ENCODE measurements at places on chromosomes 7 and 10. TPM values are rescaled to one million over a fixed set of nuclear protein-coding genes. Genes with fewer than 3 reads are reported as not detected.

- peak; percentile 81 for DNase-seq
These were observed 32.7 kb downstream of the CALML5 start for GRCh38 chr10:5466451-5467206.

Gene SUGCT
- 10.1 TPM for total RNA-seq

- no peak for DNase-seq
These were observed 1525.6 kb downstream of the REEP3 start for GRCh38 chr10:65046831-65047230.

DNA sequence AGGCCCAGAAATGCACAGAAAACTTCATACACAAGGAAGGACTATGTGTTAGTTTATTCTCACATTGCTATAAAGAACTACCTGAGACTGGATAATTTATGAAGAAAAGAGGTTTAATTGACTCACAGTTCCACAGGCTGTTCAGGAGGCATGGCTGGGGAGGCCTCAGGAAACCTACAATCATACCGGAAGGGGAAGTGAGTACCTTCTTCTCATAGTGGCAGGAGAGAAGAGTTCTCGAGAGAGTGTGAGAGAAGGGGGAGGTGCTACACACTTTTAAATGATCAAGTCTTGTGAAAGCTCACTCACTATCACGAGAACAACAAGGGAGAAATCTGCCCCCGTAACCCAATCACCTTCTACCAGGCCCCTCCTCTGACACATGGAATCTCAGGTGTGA, 16.8 kb upstream of the RAMP3 start:
- DNase-seq, result no peak

Gene SMO
- total RNA-seq, result 11.2 TPM

DNA sequence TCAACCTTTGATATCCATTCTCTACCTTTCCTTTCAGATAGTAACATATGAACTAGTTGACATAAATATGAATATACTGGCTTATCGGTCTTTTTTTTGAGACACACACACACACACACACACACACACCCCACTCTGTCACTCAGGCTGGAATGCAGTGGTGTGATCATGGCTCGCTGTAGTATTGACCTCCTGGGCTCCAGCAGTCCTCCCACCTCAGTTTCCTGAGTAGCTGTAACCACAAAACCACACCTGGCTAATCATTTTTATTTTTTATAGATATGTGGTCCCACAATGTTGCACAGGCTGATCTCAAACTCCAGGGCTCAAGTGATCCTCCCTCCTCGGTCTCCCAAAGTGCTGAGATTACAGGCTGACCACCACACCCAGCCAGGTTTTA, 14.2 kb upstream of the NT5C3A start:
- no peak for DNase-seq

GRCh38 chr10:28954211-28954610, 276.9 kb downstream of the BAMBI start:
- no peak for DNase-seq

Gene TBX20
- 0.46 TPM for total RNA-seq

Gene ECHDC3
- total RNA-seq, result 0.43 TPM

DNA sequence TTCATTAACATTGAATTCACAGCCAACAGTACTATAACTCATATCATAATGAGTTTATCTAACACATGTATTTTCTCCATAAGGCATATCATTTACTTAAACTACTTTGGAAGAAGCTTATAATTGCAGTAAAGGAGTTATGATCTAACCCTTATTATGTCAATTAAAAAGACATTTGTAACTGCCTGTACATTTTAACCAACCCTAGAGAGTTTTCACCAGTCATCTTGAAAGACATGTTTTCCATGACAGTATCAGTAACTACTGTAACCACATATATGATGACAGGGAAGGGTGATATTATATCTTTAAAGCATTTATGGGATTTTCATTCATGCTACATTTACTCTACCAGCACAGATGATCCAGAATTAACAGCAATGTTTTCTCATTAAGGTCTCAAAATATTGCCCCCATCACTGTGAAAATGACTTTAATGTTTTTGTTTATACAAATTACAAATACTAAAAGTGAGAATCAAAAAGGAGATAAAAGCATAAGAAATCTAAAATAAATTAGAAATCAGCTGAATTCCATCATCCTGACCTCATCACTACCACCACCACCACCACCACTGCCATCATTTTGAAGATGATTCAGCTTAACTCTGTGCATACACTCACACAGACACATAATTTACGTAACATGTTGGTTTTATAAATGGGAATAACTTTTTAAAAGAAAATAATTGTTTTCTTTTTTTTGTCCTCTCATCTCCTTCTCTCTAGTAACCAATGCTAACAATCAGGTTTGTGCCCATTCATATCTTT, 53.6 kb downstream of the MKLN1 start:
- no peak for DNase-seq

DNA sequence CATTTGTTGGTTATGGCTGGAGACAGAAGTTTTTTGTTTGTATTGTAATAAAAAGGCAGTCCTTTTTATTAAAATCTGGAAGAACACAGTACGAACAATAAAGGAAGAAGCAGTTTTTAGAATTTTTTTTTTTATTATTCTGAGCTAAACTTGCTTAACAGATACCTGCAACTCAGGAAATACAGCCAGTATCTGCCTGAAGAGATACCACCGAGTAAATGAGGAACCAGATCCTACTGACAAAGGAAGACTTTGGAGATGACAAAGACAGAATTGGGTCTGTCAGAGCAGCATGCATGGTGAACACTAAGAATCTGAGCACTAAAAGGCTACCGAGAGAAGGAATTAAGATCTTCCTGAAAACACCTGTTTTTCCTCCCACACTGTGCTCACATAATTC, 1335.9 kb upstream of the SORCS1 start:
- no peak for DNase-seq

DNA sequence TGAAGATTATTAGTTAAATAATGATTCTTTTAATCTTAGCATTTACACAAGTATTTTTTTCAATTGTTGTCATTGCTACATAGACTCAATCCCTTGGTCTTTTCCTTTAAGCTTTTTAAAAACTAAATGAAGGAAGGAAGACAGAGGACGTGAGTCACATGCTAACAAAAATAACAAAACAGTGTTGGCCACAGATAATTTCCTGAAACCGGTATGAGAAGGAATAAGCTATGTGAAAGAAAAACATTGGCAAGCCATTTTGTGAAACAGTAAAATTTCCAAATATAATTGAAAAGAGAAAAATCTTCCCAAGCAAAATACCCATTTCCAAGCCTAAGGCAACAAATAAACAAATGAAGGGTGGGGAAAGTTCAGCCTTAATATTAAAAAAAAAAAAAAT, 223.0 kb downstream of the AHR start:
- no peak for DNase-seq

GRCh38 chr10:34875061-34875460, 60.0 kb upstream of the PARD3 start:
- DNase-seq, result no peak

GRCh38 chr10:115830265-115830970, 442.6 kb downstream of the GFRA1 start:
- no peak for DNase-seq

DNA sequence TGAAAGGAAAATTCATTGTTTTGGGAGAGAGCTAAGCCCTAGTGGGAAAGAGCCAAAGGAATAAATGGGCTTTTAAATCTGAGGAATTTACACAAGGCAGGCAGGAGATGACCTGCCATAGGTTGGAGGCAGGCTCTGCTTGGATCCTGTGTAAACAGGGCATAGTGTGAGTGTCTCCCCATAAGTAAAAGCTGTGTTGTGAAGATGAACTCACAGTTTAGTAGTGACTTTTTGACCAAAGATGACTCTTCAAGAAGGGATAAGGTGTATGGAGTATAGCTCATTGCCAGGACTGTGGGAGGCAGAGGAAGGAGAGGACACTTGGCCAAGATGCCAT, 63.2 kb downstream of the KAT6B start:
- no peak for DNase-seq

DNA sequence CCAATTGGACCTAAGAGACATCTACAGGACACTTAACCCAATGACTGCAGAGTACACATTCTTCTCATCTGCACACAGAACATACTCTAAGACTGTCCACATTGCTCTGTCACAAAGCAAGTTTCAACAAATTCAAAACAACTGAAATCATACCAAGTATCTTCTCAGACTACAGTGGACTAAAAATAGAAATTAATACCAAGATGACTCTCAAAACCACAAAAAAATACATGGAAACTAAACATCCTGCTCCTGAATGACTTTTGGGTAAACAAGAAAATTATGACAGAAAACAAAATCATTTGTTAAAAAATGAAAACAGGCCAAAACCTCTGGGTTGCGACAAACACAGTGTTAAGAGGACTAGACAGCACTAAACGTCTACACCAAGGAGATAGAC, 24.5 kb downstream of the SNX13 start:
- no peak for DNase-seq

- DNase-seq, result no peak
These were observed 197.1 kb upstream of the LYZL2 start for GRCh38 chr10:30826679-30827078.

DNA sequence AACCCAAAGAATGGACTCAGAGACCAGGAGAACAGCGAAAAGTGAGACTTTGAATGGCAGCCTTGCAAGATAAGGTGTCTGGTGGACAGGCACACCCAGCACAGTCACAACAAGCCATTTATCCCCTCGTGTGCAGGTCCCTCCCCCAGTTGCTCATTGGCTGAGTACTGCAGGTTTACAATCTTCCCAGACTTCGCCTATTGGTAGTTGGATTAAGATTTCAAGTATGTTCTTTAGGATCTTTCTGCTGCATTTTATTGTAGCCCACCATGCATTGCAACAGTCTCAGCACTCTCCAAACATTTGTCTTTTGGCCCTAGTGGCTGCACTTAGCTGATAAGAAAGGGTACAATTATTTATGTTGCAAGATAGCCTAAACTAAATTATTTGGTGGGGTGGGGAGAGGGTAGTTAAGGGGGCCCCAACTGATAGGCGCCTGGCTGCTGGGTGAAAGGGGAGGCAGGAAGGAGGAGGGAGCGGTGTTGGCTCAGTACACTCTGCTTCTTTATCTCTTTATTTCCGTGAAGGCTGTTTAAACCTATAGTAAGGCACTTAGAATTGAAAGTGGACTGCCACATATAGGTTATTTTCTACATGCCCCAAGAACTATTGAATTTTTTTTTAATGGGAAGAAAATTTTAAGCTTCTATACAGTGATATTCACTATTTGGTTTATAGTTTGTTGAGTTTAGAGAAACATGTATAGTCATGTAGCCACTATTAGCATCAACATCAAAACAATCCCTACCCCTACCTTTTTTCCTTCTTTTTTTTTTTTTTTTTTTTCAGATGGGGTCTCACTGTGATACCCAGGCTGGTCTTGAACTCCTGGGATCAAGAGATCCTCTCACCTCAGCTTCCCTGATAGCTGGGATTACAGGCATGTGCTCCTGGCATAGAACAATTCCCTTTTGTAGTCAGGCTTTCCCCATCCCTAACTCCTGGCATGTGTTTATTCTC, 54.2 kb downstream of the GUSB start:
- DNase-seq, result peak; percentile 33

DNA sequence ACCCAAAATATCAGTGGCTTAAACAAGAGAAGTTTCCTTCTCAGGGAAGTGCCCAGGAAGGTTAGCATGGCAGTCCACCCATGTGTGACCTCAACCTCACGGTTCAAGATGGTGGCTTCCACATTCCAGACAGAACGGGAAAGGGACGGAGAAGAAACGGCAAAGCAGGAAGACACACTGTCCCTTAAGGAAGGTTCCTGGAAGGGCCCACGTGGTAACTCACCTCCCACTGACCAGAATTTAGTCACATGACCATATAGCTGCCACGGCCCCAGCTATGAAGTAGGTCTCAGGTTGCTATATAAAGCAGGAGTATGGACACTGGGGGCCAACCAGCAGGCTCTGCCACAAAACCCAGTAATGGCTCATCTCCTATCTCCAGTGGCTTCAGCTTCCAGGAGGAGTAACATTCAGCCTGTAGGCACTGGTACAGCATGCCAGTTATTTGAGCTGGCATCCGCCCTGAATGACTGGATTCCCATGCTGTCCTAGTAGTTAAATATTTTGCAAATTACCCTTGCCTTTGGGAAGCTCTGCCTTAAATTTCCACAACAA, 278.5 kb upstream of the KLF14 start:
- no peak for DNase-seq

Gene POR
- 122 TPM for total RNA-seq

DNA sequence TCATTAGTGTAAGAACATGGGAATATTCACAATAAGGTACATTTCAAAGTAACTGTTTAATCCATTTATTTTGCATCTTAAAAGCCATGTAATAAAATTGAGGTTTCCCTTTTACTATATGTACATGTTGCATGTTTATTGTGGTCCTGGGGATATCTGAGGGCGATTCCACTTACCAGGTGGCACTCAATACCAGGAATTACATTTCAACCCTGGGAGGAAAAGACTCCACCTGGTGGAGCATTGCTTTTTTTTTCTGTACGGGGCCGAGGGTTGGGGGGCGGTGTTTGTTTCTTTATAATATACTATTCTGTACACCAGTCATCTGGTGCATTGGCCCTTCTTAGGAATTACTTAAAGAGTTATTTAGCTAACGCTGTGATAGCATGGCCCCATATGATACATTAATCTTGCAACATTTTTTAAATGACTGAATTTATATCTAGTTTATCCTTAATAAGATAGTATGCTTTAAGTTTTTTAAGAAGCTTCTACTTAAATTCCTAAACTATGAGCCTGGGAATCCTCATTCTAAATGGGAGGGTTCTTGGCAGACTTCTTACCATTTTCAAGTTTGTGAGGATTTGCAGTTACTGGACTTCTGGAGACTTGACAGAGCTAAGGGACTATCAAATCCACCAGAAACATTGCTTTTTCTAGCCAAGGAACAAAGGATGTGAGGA, 7.2 kb upstream of the HGF start:
- DNase-seq, result no peak

DNA sequence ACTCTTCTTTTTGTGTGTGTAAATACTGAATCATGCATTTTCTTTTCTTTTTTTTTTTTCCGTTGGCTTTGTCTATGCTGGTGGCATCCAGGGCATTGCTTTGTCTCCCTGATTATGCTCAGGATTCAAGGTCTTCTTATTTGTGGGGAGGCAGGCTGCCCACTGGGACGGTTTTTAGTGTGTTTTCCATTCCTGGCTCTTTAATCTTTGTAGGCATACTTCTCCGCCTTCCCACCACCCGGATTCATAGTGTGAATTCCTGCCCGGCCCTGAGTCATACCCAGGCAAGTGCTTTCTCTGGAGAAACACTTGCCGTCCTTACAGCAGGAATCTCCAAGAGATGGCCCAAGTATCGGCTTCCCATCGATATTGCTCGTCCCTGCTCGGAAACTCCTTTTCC, 5.2 kb downstream of the ZNF655 start:
- DNase-seq, result no peak

Gene PRXL2A
- total RNA-seq, result 95.2 TPM

- DNase-seq, result no peak
These were observed 47.7 kb downstream of the EGFR start for GRCh38 chr7:55066524-55066923.

GRCh38 chr7:127413326-127413725, 20.8 kb upstream of the ZNF800 start:
- DNase-seq, result no peak

DNA sequence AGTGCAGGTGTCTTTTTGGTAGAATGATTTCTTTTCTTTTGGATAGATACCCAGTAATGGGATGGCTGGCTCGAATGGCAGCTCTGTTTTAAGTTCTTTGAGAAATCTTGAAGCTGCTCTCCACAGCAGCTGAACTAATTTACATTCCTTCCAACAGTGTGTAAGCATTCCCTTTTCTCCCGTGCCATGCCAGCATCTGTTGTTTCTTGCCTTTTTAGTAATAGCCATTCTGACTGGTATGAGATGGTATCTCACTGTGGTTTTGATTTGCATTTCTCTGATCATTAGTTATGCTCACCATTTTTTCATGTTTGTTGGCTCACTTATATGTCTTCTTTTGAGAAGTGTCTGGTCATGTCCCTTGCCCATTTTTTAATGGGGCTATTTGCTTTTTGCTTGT, 486.3 kb downstream of the GALNT17 start:
- no peak for DNase-seq

Gene SLC13A1
- 1.6 TPM for total RNA-seq

Gene HPSE2
- total RNA-seq, result 2.4 TPM

Measured in mucosa of descending colon (tissue), 3 donors.